Glutamatergic neuron (in vitro differentiated cells): ENCODE measurements at places on chromosomes 6 and 20. TPM values are rescaled to one million over a fixed set of nuclear protein-coding genes. Genes with fewer than 3 reads are reported as not detected.

DNA sequence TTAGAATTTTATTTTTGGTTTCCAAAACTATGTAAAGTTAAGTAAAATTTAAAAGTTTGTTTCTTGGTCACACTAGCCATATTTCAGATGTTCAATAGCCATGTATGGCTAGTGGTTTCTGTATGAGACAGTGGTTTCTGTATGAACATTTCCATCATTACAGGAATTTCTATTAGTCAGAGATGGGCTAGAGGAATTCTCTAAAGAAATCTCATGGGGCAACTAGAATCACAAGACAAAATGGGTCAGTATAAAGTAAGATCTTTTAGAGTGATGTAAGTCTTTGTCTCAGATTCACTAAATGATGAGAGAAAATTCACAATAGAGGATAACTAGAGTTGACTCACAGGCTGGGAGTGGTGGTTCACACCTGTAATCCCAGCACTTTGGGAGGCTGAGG, 149.0 kb downstream of the FUT9 start:
- no peaks in the 10 kb centered on the region for H3K27me3 ChIP-seq
- H3K36me3 ChIP-seq, result no peaks in the 10 kb centered on the region
- no peak overlapping the region for H3K4me3 ChIP-seq
- H3K27ac ChIP-seq, result no peak overlapping the region
- H3K4me1 ChIP-seq, result no peaks in the 10 kb centered on the region

GRCh38 chr6:157981132-157981394, 600 bp upstream of the SYNJ2 start:
- DNase-seq, result no peak
- peaks cover 12% of the 10 kb centered on the region for H3K27me3 ChIP-seq
- peak overlapping the region; percentile 76 for H3K4me3 ChIP-seq
- peaks cover 8% of the 10 kb centered on the region for H3K4me1 ChIP-seq
- no peak overlapping the region for H3K27ac ChIP-seq

DNA sequence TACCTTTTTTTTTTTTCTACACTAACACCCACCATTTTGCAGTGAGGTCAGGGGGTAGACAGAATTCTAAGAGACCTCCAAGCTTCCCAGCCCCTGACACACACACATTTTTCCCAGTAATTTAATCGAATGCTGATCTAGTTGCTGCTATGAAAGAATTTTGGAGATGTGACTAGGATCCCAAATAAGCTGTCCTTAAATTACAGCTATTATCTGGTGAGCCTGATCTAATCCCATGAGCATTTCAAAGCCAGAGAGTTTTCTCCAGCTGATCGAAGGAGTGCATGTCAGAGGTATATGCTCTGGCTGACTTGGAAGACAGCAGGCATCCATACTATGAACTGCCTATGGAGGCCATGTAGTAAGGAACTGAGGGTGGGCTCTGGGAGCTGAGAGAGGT, 503.8 kb upstream of the MARCKS start:
- H3K36me3 ChIP-seq, result no peaks in the 10 kb centered on the region
- no peak overlapping the region for H3K27ac ChIP-seq
- peaks cover 16% of the 10 kb centered on the region for H3K4me1 ChIP-seq
- no peak overlapping the region for H3K4me3 ChIP-seq
- H3K27me3 ChIP-seq, result peaks cover 4% of the 10 kb centered on the region
- DNase-seq, result no peak

DNA sequence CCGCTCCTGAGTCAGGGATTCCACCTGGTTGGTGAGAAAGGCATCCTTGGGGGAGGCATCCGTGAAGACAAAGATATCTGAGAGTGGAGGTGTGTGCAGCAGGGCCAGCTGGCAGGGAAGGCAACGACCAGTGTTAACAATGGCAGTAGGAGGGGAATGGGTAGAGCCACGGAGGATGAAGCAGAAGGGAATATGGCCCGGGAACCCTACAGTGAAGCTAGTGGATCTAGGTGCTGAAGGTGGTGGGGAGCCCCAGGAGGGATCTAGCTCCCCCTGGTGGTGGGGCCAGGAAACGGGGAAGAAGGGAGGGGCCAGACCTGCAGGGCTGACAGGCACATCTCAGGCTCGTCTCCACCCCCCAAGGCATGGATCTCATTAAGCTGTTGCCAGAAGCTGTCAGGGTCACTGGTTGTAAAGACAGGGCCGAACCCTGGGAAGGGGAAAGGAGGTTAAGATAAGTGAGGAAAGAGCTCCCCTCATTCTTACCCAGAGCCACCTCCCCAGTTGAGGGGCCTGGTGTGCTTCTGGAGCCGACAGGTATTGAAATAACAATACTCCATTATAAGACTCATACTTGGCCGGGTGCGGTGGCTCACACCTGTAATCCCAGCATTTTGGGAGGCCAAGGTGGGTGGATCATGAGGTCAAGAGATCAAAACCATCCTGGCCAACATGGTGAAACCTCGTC, 7.3 kb downstream of the VWA7 start:
- peak; percentile 56 for DNase-seq
- no peaks in the 10 kb centered on the region for H3K27me3 ChIP-seq
- no peak overlapping the region for H3K27ac ChIP-seq
- no peaks in the 10 kb centered on the region for H3K36me3 ChIP-seq
- no peak overlapping the region for H3K4me3 ChIP-seq
- no peaks in the 10 kb centered on the region for H3K4me1 ChIP-seq

- no peaks in the 10 kb centered on the region for H3K27me3 ChIP-seq
- H3K4me3 ChIP-seq, result no peak overlapping the region
- H3K4me1 ChIP-seq, result peaks cover 6% of the 10 kb centered on the region
- H3K36me3 ChIP-seq, result no peaks in the 10 kb centered on the region
- H3K27ac ChIP-seq, result no peak overlapping the region
Observed at GRCh38 chr6:133768656-133769295, 120.1 kb upstream of the TCF21 start.

DNA sequence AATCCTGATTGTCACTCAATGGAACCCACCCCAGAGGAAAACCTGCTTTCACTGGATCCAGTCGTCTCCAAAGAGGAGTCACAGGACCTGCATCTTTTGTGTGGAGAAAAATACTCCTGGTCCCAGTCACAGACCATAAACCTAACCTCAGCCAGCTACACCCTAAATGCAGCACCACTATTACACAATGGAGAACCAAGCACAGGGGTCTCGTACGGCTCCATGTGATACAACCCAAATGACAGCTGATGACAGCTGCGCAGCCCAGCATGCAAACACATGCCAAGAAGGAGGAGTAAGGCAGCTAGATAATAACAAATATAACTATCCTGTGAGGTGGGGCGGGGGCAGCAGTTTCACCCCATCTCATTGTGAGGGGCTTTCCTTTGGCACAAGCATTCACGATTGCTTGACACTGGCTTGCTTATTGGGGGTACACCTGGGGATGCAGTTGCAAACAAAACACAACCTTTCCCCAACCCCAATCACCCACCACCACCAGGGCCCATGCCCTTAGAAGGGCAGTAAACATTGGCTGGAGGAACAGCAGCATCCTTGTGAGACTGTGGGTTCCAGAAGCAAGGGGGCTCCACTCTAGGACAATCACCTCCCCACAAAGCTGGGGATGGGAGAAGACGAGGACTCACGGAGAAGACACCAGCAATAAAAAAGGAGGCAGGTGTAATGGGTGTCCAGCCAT, 51.5 kb downstream of the TRERF1 start:
- peaks cover 5% of the 10 kb centered on the region for H3K36me3 ChIP-seq
- H3K4me3 ChIP-seq, result no peak overlapping the region
- H3K27me3 ChIP-seq, result peaks cover 3% of the 10 kb centered on the region
- DNase-seq, result no peak

- no peaks in the 10 kb centered on the region for H3K4me1 ChIP-seq
- peaks cover 7% of the 10 kb centered on the region for H3K36me3 ChIP-seq
- no peak for DNase-seq
Observed at GRCh38 chr20:33372993-33373441, 28.3 kb downstream of the CDK5RAP1 start.

GRCh38 chr6:160273750-160274149, 15.1 kb upstream of the SLC22A2 start:
- H3K36me3 ChIP-seq, result no peaks in the 10 kb centered on the region
- H3K4me3 ChIP-seq, result no peak overlapping the region
- H3K27ac ChIP-seq, result no peak overlapping the region
- peaks cover 3% of the 10 kb centered on the region for H3K27me3 ChIP-seq

- H3K27ac ChIP-seq, result no peak overlapping the region
- H3K4me1 ChIP-seq, result peaks cover 16% of the 10 kb centered on the region
- H3K4me3 ChIP-seq, result no peak overlapping the region
Observed at GRCh38 chr6:79941489-79942151, 5.7 kb downstream of the ELOVL4 start.

DNA sequence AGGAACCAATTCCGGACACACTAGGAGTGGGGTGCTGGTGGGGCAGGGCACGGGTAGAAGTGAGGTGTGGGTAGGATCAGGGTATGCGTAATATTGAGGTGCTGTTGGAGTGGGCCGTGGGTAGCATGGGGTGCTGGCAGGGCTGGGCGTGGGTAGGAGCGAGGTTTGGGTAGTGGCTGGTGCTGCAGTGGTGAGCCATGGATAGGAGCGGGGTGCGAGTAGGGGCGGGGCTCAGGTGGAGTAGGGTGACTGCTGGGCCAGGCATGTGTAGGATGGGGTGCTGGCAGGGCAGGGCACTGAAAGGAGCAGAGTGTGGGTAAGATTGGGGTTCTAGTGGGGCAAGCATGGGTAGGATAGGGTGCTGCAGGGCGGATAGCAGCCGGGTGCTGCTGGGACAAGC, 114.2 kb upstream of the DUSP22 start:
- H3K36me3 ChIP-seq, result no peaks in the 10 kb centered on the region
- H3K4me1 ChIP-seq, result no peaks in the 10 kb centered on the region
- no peaks in the 10 kb centered on the region for H3K27me3 ChIP-seq

DNA sequence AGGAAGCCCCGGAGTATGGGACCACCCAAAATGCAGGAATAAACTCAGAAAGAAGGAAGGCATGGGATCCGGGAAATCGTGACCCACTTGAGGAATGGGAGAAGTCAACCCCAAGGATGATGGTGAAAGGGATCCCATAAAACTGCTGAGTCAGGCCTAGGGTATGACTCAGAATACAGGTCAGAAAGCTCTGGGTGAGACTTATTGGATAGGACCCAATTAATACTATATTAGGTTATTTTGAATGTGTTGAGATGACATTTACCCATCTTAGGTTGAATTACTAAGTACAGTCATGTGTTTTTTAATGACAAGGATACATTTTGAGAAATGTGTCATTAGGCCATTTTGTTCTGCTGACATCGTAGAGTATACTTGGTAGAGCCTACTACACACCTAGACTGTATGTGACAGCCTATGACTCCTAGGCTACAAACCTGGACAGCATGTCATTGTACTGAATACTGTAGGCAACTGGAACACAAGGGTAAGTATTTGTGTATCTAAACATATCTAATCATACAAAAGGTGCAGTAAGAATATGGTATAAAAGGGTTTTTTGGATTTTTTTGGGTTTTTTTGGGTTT, 17.1 kb upstream of the HIVEP1 start:
- H3K36me3 ChIP-seq, result no peaks in the 10 kb centered on the region
- H3K27me3 ChIP-seq, result peaks cover 1% of the 10 kb centered on the region
- H3K4me1 ChIP-seq, result peaks cover 4% of the 10 kb centered on the region
- DNase-seq, result no peak

DNA sequence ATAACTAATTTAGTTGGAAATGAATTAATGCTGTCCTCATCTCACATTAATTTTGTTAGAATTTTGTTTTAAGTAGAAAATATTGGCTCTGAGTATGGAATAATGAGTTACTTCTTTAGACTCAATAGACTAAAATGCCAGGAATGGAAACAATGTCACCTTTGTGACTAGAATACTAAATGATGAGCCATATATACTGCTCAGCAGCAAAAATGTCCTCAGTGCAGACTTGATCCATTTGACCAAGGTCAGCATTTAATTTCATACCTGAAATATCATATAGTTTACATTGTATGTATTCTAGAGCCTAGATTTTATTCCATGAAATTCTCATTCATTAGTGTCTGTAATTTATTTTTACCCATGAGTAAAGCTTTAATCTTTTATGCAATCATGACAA, 217.7 kb downstream of the ADGRB3 start:
- H3K27me3 ChIP-seq, result no peaks in the 10 kb centered on the region
- no peaks in the 10 kb centered on the region for H3K4me1 ChIP-seq
- H3K27ac ChIP-seq, result no peak overlapping the region
- DNase-seq, result no peak

DNA sequence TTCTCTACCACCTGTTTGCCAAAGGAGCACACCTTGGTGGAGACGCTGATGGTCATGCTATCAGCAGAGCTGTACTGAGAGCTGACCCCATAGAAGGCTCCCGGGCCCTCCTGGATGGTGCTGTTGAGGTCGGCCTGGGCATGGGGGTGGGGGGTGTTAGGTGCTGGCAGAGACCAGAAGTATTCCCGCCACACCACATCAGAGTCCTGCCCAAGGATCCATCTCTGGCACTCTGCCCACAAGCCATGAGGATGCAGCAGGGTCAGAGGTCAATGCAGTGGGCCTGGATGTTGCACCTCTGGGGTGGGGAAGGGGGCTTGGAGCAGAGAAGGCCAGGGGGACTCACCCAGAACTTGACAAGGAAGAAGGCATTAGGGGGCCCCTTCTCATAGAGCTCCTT, 7.4 kb downstream of the RPL10A start:
- peaks cover 6% of the 10 kb centered on the region for H3K4me1 ChIP-seq
- H3K27me3 ChIP-seq, result peaks cover 4% of the 10 kb centered on the region
- H3K36me3 ChIP-seq, result no peaks in the 10 kb centered on the region
- DNase-seq, result no peak

GRCh38 chr6:135256866-135257265, 75.8 kb downstream of the MYB start:
- no peaks in the 10 kb centered on the region for H3K27me3 ChIP-seq
- H3K4me1 ChIP-seq, result no peaks in the 10 kb centered on the region
- H3K27ac ChIP-seq, result no peak overlapping the region
- no peak for DNase-seq
- no peak overlapping the region for H3K4me3 ChIP-seq

- peaks cover 2% of the 10 kb centered on the region for H3K27me3 ChIP-seq
- H3K4me3 ChIP-seq, result no peak overlapping the region
- H3K27ac ChIP-seq, result no peak overlapping the region
- no peaks in the 10 kb centered on the region for H3K36me3 ChIP-seq
- H3K4me1 ChIP-seq, result no peaks in the 10 kb centered on the region
Observed at GRCh38 chr20:18421608-18422007, 45.2 kb downstream of the DZANK1 start.

DNA sequence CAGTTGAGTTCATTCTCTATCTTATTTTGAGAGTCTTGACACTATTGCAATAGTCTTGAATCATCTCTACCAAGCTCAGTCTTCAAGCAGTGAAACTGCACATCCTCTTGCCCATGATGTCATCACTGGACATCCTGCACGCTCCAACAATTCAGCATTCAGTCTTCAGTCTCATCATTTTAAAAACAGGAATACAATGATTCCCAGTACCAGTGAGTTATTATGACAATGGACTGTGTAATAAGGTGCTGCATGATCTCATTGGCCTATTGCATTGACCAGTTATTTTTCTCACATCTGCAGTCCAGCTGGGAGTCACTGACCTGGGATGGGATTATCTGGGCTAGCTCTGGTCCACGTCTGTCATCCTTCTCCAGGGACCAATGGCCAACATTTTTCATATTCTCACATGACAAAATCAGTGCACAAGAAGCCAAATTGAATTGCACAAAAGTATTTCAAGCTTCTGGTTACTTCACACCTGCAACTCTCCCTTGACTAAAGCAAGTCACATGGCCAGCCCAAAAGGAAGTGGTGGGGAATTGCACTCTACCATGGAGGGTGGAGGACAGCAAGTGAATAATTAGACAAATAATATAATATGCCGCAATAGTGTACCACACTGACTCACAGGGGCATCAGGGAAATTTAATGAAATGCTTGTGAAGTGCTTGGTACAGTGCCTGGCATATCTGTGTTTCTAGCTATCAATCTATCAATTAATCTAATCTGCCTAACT, 6.4 kb upstream of the CST2 start:
- peaks cover 1% of the 10 kb centered on the region for H3K27me3 ChIP-seq
- no peak overlapping the region for H3K4me3 ChIP-seq
- no peak for DNase-seq
- no peaks in the 10 kb centered on the region for H3K4me1 ChIP-seq
- no peaks in the 10 kb centered on the region for H3K36me3 ChIP-seq
- no peak overlapping the region for H3K27ac ChIP-seq

Gene CYP39A1
- 0.17 TPM for total RNA-seq

Gene TPBG
- 1.4 TPM for total RNA-seq

Gene PPIL4
- total RNA-seq, result 26.8 TPM

Gene PHACTR3
- 37.0 TPM for total RNA-seq

Gene SYCP2
- 0.69 TPM for total RNA-seq

Gene NOX3
- not detected for total RNA-seq
